ENCODE measurements at places on chromosomes 13 and 19.

GRCh38 chr19:16320987-16321386 lies 3.6 kb upstream of the KLF2 start:
- DNase-seq = no peak

DNA sequence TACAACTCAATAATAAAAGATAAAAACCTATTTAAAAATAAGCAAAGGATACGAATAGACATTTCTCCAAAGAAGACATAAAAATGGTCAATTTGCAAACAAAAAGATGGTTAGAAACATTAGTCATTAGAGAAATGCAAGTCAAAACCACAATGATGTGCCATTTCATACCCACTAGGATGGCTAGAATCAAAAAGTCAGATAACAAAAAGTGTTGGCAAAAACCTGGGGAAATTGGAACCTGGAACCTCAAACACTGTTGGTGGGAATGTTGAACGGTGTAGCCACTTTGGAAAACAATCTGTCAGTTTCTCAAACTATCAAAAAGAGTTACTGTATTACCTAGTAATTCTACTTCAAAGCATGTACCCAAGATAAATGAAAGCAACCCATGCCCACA lies 26.5 kb upstream of the ZNF30 start:
- DNase-seq = no peak

GRCh38 chr19:13835791-13836723 lies 40.8 kb downstream of the ZSWIM4 start:
- no peak for DNase-seq

DNA sequence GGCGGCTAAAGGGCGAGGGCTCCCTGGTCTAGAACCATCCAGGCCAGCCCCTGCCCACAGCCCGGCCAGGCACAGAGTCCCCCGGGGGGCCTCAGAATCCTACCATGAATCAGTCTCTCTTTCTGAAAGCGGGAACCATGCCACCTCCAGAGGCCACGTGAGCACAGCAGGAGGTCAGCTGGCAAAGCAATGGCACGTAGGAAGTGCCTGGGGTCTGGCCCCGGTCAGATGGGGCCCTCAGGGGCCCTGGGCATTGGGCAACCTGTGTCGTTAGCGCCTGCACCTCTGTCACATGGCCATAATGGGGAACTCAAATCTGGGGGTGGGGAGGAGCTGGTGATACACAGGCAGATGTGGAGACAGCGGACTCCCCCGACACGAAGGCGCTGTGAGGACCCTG lies 8.8 kb downstream of the MFSD12 start:
- no peak for DNase-seq

GRCh38 chr19:16188521-16188920 lies 3.3 kb downstream of the FAM32A start:
- no peak for DNase-seq

GRCh38 chr19:12295191-12295590 lies 508 bp upstream of the ZNF44 start:
- DNase-seq = no peak

GRCh38 chr13:20369886-20370361 lies 137.8 kb upstream of the GJB6 start:
- DNase-seq = no peak

DNA sequence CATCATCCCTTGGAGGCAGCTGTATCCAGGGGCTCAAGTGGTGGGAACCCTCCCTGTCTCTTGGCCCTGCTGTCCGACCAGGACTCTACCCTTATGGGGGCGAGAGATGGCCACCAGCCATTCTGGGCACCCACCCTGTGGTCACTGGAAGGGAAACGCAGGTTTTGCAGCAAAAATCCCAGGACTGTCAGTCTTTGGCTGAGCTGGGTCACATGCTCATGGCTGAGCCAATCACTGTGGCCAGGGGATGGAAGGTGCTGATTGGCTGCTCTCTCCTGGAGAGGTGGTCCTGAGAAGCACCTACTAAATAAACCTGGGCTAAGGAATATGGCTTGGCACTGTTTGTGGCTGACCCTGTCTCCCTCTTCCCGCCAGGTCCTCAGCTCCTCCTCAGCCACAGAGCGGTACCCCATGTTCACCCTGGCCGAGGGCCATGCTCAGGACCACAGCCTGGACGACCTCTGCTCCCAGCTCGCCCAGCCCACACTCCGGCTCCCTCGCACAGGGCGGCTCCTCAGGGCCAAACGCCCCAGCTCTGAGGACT lies 8.9 kb downstream of the ATG4D start:
- peak; percentile 69 for DNase-seq

DNA sequence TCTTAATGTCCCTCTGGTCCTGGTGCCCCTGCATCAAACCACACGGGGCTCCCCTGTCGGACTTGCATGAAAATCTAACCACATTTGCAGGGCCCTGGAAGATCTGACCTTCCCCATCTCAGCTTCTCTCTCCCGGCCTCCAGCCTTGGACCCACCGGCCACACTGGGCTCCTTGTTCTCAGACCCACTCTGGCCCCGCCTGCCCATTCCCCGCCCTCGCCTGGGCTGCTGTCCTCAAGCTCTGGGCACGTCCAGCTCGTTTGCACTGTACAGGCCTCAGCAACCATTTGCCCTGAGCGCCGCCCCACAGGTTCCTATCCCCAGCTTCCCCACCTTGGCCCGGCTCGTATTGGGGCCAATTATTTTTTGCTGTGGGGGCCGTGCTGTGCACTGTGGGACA lies 10.5 kb downstream of the MYO9B start:
- no peak for DNase-seq

- DNase-seq = peak; percentile 60
These were observed 27.1 kb downstream of the PIBF1 start for GRCh38 chr13:72808917-72809500.

DNA sequence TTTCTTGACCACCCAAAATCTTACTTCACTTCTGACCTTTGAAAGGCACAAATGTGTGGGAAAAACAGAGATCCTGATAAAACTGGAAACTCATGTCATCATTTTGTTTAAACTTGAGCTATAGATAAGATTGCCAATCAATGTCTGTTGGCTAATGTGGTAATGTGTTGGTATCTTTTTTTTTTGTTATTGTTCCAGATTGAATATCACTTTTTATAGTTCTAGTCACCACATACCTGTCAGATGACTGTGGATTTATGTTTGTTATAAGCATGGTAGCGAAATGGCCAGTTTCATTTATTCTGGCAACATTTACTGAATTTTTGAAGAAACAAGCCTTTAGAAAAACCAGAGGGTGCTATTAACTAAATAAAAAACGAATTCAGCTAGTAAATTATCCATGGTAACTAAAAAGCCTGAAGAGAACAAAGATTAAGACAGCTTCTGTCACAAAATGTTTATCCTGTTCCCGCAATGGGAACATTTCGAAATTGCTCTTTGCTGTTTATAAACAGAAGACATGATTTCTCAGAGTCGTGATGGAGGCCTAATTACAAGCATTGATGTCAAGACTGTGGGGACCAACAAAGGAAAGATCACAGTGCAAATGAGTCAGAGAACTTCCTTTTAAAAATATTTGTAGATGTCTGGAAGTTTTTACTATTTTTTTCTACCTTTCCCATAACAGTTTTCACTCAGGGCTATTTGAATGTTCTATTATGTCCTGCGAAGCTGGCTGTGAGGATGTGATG lies 82.9 kb upstream of the POSTN start:
- no peak for DNase-seq

DNA sequence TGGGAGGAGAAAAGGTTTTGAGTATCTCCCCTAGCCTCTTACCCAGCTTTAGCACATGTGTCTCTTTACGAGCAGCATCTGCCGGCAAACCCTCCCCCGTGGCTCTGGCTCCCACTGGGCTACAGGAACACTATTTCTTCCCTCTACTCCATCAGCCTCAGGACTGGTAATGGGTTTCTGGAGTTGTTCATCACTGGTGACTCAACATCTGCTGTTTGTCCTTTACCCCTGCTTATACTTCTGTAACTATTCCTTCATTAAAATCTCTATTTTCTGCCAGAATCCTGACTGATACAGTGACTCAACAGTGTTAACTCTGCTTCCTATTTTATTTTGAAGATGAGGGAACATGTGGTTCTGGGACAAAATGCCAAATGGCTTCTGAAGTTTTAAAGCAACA lies 437.3 kb upstream of the HTR2A start:
- no peak for DNase-seq

- DNase-seq = peak; percentile 80
These were observed 61.3 kb downstream of the CELF5 start for GRCh38 chr19:3285647-3286176.

GRCh38 chr19:50520822-50521465 lies 7.2 kb upstream of the ASPDH start:
- DNase-seq = no peak

DNA sequence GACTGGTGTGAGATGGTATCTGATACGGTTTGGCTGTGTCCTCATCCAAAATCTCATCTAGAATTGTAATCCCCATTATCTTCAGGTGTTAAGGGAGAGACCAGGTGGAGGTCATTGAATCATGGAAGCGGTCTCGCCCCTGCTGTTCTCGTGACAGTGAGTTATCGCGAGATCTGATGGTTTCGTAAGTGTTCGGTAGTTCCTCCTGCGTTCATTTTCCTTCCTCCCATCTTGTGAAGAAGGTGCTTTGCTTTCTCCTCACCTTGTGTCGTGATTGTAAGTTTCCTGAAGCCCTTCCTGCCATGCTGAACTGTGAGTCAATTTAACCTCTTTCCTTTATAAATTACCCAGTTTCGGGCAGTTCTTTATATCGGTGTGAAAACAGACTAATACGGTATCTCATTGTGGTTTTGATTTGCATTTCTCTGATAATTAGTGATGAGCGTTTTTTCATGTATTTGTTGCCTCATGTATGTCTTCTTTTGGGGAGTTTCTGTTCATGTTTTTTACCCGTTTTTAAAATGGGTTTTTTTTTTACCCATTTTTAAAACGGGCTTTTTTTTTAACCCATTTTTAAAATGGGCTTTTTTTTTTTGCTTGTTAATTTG lies 102.8 kb upstream of the SLC10A2 start:
- DNase-seq = no peak

DNA sequence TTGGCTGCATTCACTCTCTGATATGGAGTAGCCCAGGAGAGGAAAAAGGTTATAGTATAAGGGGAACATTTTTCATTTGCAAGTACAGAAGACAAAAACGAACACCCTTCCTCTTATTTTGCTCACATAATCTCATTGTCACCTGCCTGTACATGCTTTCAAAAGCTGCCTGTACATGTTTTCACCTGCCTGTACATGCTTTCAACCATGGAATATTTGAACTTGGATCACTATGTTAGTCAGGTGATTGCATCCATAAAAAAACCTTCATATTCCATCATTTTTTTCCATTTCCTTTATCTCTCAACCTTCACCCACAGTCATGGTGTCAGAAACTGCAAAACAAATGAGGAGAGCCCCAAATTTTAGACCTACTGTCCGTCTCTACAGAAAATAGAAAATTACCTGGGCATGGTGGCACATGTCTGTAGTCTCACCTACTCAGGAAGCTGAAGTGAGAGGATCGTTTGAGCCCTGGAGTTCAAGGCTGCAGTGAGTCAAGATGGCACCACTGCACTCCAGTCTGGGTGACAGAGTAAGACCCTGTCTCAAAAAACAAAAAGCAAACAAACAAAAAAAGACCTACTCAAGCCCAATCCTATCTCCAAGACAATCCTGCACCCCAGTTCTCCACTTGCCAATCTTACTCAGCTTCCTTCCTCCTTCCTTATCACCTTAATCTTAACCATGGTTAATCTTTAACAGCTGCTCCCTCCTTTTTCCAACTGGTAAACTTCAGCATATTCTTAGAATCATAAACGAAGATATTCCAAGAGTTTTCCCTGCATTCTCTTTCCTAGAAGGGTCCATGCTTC lies 11.6 kb downstream of the IGFL2 start:
- DNase-seq = no peak

- DNase-seq = peak; percentile 59
These were observed 4.0 kb downstream of the PIK3R2 start for GRCh38 chr19:18156841-18157464.

GRCh38 chr13:109156181-109156935 lies 526.9 kb downstream of the MYO16 start:
- no peak for DNase-seq

- no peak for DNase-seq
These were observed 386.0 kb upstream of the ATXN8OS start for GRCh38 chr13:69721631-69722030.

GRCh38 chr13:42574435-42575311 lies 721 bp downstream of the TNFSF11 start:
- DNase-seq = no peak

DNA sequence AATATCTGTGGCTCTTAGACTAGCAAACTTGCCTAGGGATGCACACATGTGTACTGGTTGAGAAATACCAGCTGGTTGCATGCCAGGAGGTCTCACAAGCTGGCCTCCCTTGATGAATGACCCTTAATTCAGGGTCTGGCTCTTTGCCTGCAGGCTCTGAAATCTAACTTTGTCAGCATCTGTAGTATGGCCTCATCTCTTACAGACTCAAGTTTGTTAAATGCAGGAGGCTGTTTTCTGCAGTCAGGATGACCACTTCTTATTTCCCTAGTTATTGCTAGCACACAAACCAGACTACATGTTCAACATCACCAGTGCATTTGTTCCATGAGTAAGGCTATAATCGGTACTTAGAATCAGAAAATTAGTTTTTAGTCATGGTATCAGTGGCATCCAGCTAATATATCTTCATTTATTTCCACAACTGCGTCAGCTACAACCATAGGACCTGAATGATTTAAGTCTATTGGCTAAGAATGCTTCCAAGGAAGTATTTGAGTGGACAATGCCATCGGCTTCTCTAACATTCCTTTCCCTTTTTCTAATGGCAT lies 23.3 kb upstream of the POSTN start:
- DNase-seq = peak; percentile 20

GRCh38 chr13:110989331-110989730 lies 74.5 kb upstream of the ANKRD10 start:
- DNase-seq = no peak

GRCh38 chr19:37329686-37330085 lies 41.2 kb upstream of the ZNF527 start:
- DNase-seq = peak; percentile 64

DNA sequence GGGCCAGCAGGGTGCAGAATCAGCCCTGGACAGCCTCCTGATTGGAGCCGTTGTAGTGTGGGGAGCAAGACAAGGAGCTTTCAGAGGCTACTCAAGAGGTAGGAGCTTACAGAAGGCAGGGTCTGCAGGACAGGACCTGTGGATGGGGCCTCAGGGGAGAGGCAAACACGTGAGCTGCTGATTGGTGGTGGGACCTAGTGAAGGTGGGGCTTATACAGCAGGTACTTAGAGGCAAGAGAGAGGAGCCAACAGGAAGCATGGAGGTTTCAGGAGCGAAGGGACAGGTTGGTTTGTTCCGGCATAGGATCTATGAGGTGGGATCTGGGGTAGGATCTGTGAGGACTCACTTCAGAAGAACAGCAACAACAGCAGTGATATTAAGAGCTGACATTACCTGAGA lies 32.4 kb downstream of the ZSWIM4 start:
- DNase-seq = peak; percentile 55

DNA sequence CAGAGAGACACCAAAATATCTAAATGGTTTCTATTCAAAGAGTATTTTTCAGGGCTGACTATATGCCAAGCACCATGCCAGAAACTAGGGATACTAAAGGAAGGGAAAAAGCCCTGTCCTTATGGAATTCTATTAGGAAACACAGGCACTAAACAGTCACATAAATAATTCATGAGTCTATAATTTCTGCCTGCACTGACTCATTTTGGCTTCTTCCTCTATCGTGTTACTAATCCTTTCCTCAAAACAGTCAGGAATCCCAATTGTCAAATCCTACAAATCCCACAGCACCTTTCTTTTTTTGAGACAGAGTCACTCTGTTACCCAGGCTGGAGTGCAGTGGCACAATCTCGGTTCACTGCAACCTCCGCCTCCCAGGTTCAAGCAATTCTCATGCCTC lies 29.2 kb downstream of the XPO4 start:
- peak; percentile 38 for DNase-seq

GRCh38 chr13:108496362-108497210 lies 132.8 kb upstream of the MYO16 start:
- no peak for DNase-seq

Measured in NCI-H82 (cell line).